Retinal pigment epithelial cell (primary cell): ENCODE measurements at places on chromosomes 3 and 15.

GRCh38 chr3:43515208-43515917 is 106.4 kb downstream of the ANO10 start:
- DNase-seq: no peak

- DNase-seq: no peak
These were observed 192.6 kb downstream of the TCF12 start for GRCh38 chr15:57111002-57111401.

- DNase-seq: no peak
These were observed 42.8 kb upstream of the UBE2E1 start for GRCh38 chr3:23762759-23763477.

DNA sequence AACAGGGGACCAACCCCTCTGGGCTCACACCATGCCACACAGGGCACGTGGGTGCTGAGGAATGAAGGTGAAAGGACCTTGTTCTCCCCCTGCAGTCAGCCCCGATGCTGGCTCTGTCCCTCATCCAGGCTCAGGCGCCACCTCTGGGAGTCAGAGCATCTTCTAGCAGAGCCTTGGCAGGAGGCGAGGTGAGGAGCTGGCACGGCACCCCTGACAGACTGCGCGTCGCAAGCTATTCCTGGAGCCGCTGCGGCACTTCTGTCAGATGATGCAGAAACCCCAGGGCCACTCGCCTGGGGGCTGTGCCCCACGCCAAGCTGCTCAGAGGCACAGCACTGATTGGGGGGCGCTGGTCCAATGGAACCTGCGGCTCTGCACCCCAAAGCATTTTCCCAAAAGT is 62.0 kb downstream of the MGLL start:
- no peak for DNase-seq

- no peak for DNase-seq
These were observed 84.8 kb upstream of the MLF1 start for GRCh38 chr3:158486200-158486599.

DNA sequence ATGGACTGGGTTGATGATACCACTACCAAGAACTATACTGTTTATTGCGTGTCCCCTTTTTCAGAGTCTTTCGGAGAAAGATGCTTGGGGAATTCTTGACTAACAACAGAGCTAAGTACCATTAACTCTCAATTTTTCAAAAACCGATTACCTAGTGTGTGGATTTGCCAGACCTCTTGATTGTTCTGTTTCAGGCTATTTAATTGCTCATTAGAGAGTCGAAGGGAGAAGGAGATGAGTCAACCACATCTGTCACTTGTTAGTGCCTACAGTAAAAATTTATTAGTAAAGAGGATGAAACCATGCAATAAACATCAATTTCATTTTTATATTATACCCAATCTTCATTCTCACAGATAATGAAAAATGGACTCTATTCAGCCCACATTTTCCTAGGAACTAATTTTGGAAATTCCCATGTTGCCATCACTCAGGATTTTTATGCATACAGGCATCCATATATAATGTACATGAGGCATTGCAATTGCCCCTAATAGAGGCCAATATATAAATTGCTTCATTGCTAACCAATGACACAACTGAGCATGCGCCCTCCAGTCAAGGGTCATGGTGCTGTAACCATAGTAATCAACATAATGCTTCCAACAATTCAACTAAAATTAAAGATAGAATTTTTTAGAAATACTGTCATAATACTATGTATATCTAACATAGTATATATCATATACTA is 541.7 kb downstream of the TBL1XR1 start:
- DNase-seq: no peak

- DNase-seq: no peak
These were observed 36.1 kb upstream of the TMCO5A start for GRCh38 chr15:37898362-37898761.

DNA sequence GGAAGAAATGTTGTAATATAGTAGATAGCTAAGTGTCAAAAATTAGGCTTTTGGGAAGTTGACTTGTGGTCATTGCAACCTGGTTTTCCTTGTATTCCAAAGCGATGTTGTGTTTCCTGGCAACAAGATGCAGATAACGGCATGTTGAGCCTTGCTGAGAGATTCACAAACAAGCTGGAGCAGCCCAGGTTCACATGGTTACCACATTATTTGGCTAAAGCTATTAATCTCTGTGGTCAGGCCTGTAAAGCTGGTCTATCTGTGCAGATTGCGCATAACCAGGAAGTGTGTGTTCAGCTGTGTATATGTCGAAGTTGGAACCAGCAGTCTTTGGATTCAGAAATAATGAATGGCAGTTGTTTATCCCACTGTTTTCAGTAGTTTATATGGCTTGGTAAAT is 6.6 kb downstream of the TIPARP start:
- DNase-seq: peak; percentile 92

- no peak for DNase-seq
These were observed 15.4 kb upstream of the CX3CR1 start for GRCh38 chr3:39295184-39295775.

DNA sequence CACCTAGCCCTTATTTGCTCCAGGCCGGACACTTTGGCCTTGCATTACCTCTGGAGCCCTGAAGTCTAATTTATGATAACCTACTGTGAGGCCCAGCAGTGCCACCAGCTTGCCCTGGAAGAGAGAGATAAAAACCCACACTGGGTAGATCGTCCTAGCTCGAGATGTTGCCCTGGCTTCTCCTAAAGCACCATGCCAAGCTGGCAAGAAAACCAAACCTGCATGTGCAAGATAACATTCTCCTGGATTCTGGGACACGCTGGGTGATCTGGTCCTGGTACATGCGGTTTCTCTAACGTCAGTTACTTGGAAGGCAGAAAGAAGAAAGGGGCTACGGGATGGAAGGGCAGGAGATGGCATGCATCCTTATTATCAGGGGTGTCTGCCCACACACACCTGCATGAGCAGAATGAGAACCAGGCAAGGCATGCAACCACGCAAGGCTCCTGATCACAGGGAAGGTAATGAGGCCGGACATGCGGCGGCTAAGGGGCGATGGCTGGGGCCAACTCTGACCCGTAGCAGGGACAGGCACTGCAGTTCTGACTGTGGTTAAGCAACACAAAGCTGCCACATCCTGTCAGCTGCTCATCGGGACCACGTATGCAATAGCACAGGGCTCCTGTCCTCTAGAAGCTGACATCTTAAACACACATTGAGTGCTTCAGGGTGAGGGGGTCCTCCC is 73.0 kb downstream of the OXNAD1 start:
- no peak for DNase-seq
